ENCODE measurements at places on chromosomes 6 and 20.

DNA sequence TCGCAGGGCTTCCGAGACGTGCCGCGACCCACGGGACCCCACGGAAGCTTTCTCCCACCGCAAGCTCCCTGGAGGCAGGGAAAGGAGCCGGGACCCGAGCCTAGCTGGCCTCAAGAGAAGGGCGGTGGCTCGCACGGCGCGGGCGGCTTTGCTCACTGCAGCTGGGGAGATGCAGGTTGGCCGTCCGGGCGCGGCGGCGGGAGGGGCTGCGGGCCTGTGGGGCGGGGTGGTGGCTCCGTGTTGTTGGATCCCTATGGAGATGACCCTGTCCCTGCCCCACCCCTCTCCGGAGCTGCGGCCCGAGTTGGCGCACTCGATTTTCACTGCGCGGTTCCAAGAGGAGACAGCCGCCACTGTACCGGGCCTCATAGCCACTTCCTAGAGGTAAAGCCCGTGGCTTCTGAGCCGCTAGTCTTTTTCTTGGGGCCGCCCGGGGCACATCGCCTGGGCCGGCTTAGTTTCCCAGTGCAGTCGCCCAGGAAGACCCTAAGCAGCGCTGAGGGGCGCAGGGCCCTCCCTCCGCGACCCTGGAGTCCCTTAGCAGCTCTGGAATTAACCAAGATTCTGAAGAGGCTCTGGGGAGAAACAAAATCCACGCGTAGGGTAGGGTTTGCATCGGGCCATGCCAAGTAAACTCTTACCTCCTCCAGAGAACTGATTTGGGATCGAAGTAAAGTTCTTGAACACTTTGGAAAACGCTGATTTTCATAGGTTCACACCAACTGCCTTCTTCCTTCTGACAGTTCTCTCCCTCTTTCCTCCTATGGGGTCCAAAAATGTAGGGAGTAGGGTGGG is at the start of gene ECT2L:
Gene ECT2L (plus strand): TSS at position 279 of the 795 bp plus-strand sequence. CDS start 17,188 bp downstream, outside the sequence.
- peak; percentile 38 for DNase-seq

DNA sequence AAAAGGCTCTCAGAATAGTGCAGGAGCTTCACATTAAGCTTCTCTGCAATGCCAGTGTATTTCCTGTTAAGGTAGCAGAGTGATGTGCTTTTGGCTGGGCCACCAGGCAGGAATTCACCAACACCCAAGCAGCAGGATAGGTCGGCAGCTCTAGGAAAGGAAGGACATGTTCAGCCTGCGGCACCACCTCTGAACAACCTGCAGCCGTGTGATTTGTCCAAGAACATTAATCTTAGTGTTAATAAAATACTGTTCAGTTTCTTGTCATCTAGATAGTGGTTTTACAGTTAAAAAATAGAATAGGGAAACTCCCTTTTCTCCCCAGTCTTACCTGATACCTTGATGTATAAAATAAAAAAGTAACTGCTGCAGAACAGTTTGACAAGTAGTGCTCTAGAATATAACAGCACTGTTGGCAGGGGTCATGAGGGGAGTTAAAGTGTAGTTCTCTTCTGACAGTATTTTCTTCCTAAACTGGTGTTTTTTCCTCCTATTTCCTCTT is 18.8 kb downstream of the ZNF292 start:
- DNase-seq = no peak

DNA sequence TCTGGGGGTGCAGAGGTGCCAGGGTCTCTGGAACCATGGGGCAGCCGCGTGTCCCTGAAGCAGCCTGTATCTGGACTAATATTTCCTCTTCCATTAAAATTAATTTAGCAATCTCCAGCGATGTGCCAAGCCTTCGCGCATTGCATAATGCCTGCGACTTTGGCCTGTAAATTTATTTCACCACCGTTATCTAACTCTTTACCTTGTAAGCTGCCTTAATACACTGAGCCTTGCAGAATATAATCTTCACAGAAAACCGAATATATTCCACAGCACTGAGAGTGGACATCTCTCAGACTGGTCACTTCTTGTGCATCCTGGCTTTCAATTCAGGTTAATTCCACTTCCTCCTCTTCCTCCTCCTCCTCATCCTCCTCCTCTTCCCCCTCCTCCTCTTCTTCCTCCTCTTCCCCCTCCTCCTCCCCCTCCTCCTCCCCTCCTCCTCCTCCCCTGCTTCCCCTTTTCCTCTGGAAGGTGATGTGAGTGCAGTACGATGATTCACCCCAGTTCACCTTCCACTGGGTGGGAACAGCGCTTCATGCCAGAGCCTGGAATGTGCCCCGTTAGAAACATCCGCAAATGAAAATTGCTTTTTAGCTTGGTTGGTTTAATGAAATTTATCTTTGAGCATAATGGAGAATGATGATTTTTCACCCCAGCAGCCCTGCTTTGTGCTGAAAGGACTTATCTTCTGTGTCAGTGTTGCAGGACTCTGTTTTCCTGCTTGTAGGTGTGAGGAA is 101.4 kb downstream of the CDH4 start:
- DNase-seq = no peak

DNA sequence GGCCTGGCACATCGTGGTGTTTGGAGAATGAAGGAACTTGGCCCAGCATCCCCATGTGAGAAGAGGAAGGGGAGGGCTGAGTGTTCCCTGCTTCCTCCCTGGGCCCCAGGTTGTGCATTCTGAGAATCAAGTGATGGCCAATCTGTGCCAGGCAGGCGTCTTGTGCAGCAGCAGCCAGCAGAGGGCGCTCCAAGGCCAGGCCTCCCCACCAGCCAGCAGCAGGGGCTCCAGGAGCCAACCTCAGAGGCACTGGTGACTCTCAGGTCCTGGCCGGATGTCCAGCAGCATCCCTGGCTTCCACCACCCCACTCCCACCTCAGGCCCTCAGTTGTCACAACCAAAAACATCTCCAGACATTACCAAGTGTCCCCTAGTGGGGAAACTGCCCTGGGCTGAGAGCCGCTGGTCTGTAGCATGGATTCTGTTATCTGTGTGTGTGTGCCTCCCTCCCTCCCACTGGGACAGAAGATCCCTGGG is 192.0 kb downstream of the PREX1 start:
- DNase-seq = no peak

- no peak for DNase-seq
Measured at GRCh38 chr6:158991017-158991723, 8.8 kb downstream of the RSPH3 start.

GRCh38 chr20:62953839-62954703 is 1.6 kb downstream of the SLC17A9 start:
- peak; percentile 57 for DNase-seq

- no peak for DNase-seq
Measured at GRCh38 chr6:125656287-125656870, 93.1 kb upstream of the HEY2 start.

GRCh38 chr6:167408235-167408869 is 83.5 kb downstream of the TTLL2 start:
- no peak for DNase-seq

DNA sequence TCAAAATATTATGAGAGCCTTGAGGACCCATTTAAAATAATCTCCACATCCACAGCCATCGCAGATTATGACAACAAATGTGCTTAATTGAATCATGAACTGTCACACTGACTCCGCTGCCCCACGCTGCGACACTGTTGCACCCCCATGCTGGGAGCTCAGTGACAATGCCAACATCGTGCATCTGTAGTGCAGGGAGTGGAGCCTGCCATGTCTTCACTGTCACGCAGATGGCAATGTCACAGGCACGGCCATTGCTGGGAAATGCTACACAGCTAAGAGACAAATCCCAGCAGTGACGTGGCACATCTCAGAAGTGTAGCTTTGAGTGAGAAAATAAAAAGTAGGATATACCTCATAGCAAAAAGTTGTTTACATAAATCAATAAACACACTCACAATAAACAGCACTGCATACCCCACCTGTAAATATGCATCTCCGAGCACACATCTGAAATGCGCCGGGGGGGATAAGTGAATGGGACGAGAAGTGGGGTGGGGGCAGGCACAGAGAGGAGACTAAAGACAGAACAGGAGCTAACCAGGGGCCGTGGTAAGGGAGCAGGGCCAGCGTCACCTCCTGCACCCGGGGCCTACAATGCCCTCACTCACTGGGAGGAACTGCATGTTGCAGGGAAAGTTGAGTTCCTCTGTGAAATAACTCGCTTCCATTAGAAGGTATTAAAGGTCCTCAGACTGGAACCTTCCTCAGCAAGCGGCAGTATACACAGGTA is 349.9 kb downstream of the THBS2 start:
- no peak for DNase-seq

GRCh38 chr6:27541212-27541932 is 68.5 kb upstream of the ZNF184 start:
- no peak for DNase-seq

GRCh38 chr6:120354452-120355098 is 979.7 kb downstream of the TBC1D32 start:
- DNase-seq = no peak

- DNase-seq = no peak
Measured at GRCh38 chr6:37257320-37257633, 295 bp upstream of the TBC1D22B start.

GRCh38 chr6:5751525-5752390 is 255.0 kb downstream of the NRN1 start:
- DNase-seq = no peak

DNA sequence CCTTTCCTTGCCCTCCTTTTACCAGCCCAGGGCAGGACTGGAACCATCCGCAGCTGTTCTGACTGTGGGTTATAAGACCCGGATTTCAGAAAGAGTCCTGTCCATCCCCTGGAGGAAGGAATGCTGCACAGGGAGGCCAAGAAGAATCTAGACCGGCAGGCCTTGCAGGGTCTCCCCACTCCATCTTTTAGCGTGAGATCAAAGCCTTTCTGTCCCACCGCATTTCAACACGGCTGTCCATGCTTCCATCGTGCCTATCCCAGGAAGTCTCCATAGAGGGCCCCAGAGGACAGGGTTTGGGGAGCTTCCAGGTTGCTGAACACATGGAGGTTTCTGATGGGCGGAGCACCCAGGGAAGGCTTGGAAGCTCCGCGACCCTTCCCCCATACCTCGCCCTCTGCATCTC is 79.3 kb upstream of the AGPAT4 start:
- DNase-seq = no peak

DNA sequence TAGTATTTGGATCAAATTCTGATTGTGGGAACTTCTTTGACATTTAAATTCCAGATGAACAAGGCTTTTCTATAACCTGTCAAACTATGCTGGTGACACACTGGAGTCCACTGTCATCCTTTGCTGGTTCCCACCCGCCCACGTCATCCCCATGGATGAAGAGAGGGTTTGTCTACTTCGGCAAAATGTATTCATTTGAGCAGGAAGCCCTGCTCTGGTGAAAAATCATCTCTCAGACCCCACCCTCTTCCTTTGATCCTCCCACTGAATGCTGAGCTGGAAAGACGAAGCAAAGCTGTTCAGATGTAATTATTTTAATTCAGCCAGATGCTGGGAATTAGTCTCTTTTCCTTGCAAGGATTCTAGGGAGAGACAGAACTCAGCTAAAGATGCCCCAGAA is 50.5 kb downstream of the CPNE5 start:
- DNase-seq = no peak

DNA sequence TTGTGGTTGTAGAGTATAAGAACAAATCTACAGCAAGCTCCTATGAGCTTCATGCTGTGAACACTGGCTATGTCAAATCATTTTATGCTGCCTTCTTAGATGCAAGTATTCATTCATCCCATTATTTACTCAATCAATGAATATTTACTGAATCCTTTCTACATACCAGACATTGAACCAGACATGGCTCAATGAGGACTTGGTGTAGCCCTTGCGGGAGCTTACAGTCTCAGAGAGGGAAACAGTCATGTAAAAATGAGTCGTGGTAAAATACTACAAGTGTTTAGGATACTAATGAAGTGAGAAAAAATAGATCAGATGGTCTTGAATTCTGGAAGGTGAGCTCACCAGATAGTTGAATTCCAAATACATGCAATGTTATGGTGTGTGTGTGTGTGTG is 44.8 kb upstream of the ENPP1 start:
- no peak for DNase-seq

DNA sequence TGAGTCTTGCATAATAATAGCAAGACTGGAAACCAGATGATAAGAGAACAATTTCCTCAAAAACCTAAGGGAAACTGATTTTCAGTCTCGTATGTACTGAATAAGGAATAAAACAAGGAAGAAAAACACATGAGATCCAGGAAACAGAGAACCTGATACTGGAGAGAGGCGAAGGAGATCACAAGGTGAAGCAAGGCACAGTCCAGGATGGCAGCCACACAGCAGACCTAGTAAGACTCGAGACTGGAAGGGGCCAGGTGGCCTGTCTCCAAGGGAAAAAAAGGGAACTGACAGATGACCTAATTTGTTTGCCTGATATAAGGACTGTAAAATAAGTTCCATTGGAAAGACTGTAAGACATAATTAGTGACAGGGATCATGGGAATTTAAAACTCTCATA is 71.1 kb downstream of the TASP1 start:
- no peak for DNase-seq

- no peak for DNase-seq
Measured at GRCh38 chr6:132728616-132729015, 14.8 kb upstream of the VNN1 start.
